ENCODE measurements at places on chromosomes 7 and 10.
A peak's percentile ranks its signal among the peaks of the same experiment; 100 is the strongest.

- DNase-seq: no peak
These were observed 325.6 kb downstream of the THSD7A start for GRCh38 chr7:11506417-11506816.

DNA sequence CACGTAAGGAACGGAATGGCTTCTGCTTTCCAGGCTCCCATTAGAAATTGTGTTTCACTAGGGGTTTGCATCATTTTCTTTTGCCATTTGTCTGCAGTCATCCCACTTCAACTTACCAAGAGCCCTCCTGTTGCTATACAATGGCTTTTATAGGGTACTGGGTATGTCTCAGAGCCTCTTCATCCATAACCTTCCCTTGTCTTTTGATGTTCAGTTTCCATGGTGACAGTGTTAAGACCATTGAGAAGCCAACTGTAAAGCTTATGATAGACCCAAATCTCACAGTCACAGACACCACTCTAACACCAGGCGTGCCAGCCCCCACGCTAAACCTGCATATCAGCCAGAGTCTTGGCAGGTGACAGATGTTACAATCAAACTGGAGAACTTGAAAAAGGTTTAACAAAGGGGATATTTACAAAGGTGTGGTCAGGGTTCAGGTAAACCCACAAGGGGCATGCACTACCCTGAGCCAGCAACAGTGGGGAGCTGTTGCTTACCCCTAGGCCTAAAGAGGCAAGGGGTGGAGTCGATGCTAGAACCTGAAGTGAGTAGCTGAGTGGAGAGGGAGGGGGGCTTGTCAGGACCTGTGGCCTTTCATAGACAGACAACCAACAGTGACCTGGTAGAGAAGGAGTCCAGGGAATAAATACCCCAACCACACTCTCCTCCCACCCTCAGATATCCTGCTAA, 53.2 kb upstream of the ABLIM1 start:
- no peak for DNase-seq

GRCh38 chr7:31123321-31123720, 71.2 kb downstream of the ADCYAP1R1 start:
- no peak for DNase-seq

- DNase-seq: peak; percentile 49
These were observed 20.5 kb downstream of the SPAG6 start for GRCh38 chr10:22365644-22366434.

- DNase-seq: no peak
These were observed 110.1 kb downstream of the CCNY start for GRCh38 chr10:35446439-35446838.

DNA sequence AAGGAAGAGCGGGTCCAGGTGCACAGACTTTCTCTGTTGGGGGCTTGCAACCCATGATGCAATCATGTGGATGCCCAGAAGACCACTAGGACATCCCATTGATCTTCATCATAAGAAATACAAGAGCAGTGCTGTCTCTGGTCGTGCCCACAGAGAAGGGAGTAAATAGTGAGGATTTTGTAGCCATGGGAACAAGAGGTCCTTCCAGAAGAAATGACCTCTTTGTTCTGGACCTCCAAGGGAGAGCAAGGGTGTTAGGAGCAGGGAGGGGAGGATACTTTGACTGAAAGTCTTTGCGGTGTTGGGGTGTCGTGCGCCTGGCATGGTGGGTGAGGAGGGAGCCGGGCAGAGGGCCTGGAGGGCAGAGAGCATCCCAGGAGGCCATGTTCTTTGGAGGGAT, 55.0 kb upstream of the EN2 start:
- no peak for DNase-seq

GRCh38 chr7:124366118-124366517, 333.3 kb upstream of the TMEM229A start:
- DNase-seq: no peak

DNA sequence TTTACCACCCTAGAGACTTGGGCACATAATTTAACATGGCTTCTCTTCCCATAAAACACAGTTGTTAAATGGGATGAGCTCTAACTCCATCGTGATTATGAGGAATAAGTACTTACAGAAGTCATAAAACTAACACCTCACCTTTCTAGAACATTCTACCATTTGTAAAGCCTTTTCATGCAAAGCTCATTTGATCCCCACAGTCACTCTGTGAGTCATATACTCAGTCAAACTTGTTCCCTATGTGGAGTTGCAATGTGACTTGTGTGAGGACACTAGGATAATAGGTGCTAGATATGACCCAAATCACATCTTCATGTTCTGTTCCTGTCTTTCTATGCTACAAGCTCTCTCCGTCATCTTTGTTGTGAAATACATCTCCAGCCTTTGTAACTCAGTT, 371.7 kb downstream of the WDR11 start:
- DNase-seq: no peak

DNA sequence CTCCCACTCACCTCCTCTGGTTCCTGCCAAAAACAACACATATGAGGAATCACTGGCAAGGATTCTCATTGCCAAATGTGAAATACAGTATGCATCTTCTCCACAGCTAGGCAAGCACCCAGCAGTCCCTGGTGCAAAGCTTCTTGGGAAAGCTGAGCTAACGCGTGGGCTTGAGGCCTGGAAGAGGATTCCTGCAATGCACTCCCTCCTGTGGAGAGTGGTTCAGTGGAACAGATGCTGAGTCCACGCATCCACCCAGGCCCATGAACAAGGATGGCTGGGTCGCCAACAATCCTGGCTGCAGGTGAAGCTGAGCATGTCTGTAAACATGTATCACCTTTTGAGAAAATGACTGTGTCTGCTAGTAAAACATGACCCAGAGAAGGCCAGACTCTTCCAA, 113.2 kb upstream of the CHST15 start:
- DNase-seq: no peak

- no peak for DNase-seq
These were observed 224.2 kb upstream of the LYZL1 start for GRCh38 chr10:29064680-29065079.

- no peak for DNase-seq
These were observed 33.7 kb upstream of the CREB5 start for GRCh38 chr7:28378574-28379149.

DNA sequence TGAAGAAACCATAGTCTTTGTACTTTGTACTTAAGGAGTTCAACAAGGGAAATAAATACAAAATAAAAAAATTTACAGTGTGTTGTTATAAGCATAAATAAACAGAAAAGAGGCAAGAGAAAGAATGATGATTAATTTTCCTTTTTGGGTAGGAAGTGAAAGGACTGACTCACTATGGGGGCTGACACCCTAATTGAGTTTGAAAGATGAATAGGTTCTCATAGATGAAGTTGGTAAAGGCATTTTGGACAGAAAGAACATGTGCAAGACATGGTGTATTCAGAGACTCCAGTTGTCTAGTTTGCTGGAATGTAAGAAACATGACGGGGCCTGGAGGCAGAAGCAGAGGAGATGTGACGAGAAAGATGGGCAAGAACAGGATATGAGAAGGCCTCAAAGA, 83.7 kb downstream of the VPS50 start:
- no peak for DNase-seq

DNA sequence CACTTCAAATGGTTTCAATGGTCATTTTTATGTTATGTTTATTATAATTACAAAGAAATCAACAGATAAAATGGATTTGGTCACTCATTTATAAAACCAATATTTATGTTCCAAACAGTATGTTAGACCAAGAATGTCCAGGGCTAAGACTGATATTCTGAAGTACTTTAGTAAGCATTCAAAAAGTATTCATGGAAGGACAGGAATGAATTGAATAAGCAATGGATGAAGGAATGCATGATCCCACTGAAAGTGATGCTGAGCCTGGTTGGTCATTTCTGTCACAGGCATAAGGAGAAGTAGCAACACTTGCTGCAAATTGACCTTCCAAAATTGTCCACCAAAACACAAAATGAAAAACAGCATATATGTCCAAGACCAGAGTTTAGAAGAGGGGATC, 189.0 kb upstream of the CELF2 start:
- no peak for DNase-seq

- no peak for DNase-seq
These were observed 13.7 kb upstream of the TRA2A start for GRCh38 chr7:23545493-23545892.

GRCh38 chr10:88386821-88387773, 196.0 kb downstream of the RNLS start:
- no peak for DNase-seq
